Forelimb muscle (tissue), 1 donor: ENCODE measurements at places on chromosomes 7 and 10.

DNA sequence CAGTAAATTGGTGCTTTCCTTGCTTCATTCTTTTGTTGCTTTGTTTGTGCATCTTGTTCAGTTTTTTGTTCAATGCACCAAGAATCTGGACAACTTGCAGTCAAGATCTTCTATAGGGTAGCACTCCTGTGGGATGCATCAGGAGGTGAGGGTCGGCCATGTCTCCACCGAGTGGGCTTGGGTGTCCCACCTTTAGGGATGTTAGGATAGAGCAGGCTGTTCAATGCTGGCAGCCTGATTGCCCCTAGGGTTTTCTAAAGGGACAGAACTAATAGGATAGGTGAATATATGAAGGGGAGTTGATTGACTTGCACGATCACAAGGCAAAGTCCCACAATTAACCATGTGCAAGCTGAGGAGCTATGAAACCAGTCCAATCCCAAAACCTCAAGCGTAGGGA is 109.9 kb downstream of the GLRX3 start:
- no peak for DNase-seq

DNA sequence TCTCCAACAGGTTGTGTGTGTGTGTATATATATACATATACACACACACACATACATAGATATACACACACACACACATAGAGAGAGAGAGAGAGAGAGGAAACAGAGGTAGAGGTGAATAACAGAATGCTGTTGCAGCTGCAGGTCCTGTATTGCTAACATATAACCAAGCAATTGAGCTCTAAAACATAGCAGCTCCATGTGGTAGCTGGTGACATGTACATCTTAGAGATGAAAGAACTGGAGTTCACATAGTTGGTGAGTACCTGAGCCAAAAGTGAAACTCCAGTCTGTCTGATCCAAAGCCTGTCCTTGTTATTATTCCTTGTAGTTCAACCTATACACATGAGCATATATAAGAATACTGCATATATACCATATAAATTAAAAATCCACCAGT is 152.9 kb upstream of the CSTF2T start:
- DNase-seq: no peak

DNA sequence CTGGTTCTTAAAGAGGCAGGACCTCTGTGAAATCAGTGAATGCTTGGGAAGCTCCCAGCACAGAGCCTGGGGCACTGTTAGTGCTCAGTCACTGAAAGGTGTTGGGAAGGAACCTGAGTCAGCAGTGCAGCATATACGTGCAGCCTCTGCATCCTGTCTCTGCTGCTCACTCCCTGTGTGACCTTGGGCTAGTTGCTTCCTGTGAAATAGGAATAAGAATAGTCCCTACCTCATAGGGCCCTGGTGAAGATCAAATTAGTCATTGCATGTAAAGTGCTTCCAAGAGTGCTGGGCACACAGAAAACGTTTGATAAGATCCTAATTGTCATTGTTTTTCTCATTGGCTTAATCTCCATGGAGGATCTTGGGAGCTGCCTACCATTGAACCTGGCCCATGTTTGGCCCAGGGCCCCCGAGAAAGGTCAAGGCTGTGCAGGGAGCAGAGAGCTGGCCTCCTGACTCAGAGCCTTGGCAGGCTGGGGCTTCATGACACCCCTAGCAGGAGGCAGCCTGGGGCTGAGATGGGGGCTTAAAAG is 73.3 kb upstream of the COL13A1 start:
- DNase-seq: no peak

DNA sequence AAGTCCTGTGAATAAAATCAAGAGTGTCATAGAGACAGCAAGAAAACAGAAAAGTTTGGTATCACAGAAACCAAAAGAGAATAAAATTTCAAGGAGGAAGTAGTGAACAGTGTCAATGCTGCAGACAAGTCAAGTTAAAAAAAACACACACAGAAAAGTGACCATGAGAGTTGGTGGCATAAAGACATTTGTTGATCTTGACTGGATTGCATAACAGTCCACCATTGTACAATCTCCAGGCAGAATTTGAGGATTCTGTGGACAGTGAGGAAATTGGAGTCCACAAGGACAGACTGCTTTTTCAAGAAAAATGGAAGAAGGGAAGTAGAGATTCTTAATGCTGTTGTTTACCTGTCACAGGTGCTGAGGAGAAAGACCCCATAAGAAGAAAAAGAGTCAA is 412.5 kb downstream of the PLXDC2 start:
- no peak for DNase-seq

GRCh38 chr7:80916770-80917741 is 1.8 kb downstream of the SEMA3C start:
- DNase-seq: no peak

DNA sequence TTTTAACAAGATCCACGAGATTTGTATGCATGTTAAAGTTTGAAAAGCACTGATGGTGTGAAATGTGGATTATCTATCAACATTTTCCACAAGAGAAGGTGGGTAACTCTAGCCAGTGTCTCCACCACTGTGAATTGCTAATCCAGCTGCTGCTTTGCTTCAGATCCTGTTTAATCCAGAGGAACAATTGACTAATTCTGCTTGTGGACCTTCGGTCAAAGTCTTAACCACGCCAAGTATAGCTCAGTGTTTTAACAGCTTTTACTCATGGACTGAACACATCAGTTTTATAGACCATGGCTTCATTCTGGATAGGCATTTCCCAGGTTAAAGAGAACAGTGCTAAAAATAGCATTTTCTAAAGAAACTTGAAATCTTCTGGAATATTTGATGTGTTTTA is 23.5 kb downstream of the ADK start:
- no peak for DNase-seq

- DNase-seq: no peak
Measured at GRCh38 chr10:64486149-64486548, 964.9 kb downstream of the REEP3 start.

GRCh38 chr7:85567983-85568382 is 381.1 kb upstream of the SEMA3D start:
- DNase-seq: no peak

GRCh38 chr10:61904733-61905725 is 3.5 kb downstream of the ARID5B start:
- DNase-seq: peak; percentile 43

DNA sequence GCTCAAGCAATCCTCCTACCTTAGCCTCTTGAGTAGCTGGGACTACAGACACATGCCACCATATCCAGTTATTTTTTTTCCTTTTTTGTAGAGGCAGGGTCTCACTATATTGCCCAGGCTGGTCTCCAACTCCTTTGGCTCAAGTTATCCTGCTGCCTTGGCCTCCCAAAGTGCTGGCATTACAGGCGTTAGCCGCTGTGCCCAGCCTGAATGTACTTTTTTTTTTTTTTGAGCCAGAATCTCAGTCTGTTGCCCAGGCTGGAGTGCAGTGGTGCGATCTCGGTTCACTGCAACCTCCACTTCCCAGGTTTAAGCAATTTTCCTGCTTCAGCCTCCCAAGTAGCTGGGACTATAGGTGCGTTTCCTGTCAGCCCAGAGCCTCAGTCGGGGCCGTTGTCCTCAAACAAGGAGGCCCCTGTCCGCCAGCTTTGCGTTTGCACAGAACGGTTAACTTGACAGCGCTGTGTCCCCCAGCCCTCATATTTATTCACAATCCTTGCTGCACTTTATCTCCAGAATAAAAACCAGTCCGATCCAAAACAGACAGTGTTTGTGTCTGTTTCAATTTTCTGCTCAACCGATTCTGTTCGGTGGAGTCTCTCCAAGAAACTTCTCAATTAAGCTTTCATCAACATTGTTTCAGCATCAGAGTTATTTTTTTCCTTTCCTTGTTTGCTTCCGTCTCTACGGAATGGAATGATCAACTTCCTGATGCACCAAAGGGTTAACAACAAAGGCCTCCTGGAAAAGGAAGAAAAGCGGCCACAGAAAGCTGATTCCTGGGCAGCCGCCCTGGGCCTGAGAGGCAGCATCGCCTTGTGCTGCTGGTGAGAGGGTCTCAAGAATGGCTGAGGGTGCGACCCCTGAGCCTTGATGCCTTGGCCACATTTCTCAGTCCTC is 64.5 kb downstream of the PDIA4 start:
- no peak for DNase-seq

DNA sequence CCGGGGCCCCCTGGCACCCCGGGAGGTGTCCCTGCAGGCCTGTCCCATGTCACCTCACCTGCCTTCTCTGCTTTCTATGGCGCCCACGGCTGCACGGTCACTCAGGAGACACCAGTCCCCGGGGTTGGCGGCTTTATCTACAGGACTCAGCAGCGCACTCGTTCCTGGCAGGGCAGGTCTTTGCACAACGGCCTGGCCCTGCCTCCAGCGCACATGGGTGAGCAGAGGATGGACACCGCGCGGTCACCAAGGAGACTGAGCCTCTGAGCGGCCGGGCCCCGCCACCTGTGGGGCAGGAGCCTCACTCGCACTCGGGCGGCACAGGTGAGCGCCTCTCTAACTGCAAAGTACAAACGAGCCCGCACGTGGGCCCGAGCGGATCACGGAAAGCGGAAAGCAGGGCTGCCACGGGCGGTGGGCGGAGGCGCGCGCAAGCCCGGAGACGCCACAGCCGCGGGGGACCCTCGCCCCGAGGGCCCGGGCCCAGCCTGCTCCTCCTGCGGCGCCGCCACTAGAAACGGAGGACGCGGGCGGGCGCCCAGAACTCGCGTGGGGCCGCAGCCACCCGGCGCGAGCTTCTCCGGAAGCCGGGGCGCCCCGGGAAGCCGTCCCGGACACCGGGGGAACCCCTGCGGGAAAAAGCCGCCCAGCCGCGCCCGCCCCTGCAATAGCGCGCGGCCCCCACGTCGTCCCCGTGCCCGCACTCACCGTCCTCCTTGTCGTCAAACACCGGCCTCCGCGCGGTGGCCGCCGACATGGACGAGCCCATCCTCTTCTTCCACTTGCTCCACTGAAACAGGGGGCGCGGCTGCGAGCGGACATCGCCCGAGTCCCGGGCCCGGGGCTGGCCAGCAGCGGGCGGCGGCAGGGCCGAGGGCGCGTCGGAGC is 642 bp downstream of the STK32C start:
- DNase-seq: no peak

- no peak for DNase-seq
Measured at GRCh38 chr10:68135922-68136792, 26.9 kb downstream of the MYPN start.

DNA sequence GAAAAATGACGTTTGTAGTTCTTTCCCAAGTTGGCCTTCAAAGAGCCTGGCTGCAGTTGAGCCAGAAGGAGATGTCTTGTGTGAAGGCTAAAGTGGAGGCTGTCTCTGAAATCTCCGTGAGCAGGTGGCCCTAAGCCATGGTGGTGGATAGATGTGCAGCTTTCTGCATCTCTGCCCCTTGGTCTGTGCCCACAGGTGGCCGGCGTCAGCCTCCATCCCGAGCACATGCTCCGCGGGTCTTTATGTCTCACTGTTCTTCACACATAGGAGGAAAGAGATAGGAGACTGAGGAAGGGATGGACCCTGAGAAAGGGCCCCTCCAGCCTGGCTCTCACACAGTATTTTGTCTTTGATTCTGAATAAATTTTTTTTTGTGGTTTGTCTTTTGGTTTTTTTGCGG is 30.3 kb upstream of the SLC26A4 start:
- DNase-seq: no peak

DNA sequence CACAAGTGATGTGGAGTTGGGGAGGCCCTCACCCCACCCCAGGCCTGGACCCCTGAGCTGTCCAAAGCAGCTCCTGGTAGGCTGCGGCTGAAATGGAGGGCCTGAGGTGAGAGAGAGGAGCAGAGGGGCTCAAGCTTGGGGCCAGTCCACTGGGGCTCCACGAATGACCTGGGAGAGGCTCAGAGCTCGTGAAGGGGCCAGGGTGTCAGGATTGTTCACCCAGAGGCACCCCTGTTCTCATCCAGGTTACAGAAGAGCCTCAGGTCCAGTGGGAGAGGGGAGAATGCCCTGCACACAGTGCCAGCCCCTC is 102.2 kb upstream of the RET start:
- no peak for DNase-seq

GRCh38 chr10:121330563-121330962 is 267.7 kb downstream of the FGFR2 start:
- DNase-seq: no peak

- no peak for DNase-seq
Measured at GRCh38 chr10:99610221-99610620, 10.0 kb downstream of the SLC25A28 start.

DNA sequence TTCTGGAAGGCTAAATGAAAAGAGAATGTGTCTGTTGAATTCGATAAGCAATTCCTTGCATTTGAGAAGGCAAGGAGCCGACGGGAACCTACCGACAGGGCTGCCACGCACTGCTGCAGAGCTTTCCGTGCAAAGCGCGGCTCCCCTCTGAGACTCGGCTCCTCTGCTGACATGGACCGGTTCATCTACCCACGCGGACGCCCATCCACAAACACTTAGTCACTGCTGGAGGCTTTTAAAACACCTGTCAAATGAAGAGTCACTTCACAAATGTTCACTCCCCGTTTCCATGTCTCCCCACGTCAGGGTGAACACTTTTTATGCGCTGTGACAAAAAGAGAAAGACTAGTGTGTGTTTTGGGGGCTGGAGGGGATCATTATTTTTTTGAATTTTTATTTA is 32.0 kb downstream of the AMZ1 start:
- no peak for DNase-seq

DNA sequence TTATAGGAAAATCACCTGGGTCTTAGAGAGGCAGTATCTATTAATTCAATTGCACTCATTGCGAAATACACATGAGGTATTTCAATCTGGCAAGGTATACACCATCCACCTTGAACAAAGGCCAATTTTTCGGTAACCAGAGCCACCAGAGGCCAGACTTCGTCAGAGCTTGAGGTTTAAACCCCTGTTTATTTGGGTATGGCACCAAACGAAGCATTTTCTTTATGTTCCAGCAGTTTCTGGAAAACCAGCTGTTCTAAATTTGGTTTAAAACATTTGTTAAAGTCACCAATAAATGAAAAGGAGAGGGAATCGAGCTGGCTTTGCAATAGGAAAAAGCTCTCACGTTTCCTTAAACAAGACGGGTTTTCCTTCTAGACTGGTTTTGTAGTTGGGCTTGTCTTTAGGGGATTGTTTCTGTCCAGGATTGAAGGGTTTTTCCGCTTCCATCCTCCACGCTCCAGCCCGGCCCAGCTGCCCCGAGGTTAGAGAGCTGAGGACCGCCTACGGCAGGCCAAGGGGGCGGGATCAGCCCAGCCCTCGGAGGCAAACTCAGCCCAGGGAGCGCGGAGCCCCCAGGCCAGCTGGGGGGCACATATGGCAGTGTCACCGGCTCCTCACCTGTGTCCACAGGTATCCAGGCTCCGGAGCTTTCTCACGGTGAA is 539.4 kb upstream of the MGMT start:
- peak; percentile 92 for DNase-seq

- DNase-seq: no peak
Measured at GRCh38 chr10:126851414-126852108, 53.7 kb upstream of the DOCK1 start.

GRCh38 chr7:132799081-132799413 is 222.8 kb upstream of the PLXNA4 start:
- no peak for DNase-seq

GRCh38 chr10:1632596-1632995 is 104.7 kb downstream of the ADARB2 start:
- DNase-seq: no peak

- DNase-seq: no peak
Measured at GRCh38 chr10:78408671-78409472, 375.2 kb downstream of the RPS24 start.

GRCh38 chr10:116740971-116741370 is 1.4 kb downstream of the HSPA12A start:
- no peak for DNase-seq
